RPMI8226 (cell line): ENCODE measurements at places on chromosomes 7 and 10.

DNA sequence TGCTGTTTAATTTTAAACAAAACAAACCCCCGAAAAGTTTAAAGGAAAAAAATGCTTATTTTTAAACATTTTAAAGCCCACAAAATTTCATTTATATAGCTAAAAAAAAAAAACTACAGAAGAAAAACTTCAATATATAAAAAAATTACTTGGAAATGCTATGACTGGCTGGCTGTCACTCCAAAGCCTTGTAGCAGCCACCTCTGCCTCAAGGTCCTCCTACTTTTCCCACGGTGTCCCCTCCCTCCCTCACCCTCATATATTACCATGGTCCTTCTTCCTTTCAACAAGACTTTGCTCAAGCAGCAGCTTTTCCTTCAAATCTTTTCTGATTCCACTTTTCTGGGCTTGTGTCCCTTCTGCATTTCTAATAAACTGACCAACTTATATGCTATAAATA is 122.0 kb downstream of the TPK1 start:
- no peak for DNase-seq

- DNase-seq, result no peak
Observed at GRCh38 chr10:10892290-10892875, 125.3 kb upstream of the CELF2 start.

DNA sequence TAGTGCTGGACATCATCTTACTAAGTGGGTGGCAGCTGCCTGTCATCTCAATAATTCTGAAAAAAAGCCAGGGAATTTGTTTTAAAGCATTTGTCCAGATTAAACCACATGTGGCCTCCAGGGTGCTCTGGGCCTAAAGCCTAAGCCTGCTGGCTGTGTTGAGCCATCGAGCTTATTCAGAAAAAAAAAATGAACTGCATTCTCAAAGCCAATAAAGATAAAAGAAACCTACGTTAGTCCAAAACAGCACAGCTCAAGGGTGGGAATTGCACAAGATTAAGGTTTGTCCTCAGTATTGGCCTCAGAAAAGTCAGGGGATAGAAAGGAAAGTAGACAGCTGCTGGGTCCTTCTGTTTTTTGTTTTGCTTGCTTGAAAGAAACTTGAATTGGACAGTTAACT is 22.6 kb upstream of the PRTFDC1 start:
- no peak for DNase-seq

DNA sequence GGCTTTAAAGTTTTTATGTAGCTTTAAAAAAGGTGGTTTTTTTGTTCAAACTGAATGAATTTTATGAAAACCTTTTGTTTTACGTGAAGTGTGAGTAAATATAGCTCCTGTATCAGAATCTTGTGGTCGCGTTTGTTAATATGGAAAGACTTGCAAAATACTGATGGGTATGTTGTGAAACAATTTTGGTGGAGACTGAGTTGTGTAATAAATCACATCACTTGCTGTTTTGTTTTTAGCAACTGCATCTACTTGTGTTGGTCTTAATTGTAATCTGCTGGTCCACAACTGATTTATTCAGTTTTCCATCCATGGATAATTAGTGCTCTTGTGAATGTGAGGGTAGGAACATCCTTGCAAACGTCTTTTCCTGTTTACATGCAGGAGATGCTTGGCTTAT is 10.5 kb downstream of the PLXDC2 start:
- DNase-seq, result no peak

DNA sequence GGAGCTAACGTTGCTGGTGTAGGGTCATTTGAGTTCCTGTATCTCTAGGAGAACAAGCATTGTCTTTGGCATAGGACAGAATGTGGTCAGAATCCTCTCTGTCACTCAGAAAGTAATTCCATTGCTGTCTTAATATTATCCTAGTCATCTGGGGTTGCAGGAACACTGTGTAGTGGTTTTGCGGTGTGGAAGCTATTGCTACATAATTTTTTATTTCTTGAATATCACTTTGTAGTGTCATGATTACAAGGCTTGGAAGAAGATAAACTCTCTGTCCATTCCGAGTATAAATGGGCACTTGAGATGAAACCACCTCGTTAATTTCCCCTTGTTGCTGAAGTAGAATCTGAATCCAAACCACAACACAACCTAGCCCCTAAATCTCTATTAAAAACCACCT is 919.2 kb downstream of the LRMDA start:
- DNase-seq, result no peak

DNA sequence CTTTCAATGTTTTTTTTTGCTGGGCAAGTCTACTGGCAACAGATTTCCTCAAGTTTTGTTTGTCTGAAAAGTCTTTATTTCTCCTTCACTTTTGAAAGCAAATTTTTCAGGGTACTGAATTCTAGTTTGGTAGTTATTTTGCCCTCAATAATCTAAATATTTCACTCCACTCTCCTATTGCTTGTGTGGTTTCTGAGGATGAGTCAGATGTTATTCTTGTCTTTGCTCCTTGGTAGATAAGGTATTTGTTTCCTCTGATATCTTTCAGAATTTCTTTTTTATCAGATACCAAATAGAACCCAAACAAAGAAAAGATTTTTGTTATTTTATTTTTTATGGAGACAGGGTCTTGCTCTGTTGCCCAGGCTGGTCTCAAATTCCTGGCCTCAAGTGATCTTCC is 99.2 kb upstream of the MALRD1 start:
- DNase-seq, result no peak

GRCh38 chr10:10078446-10078845 is 939.2 kb upstream of the CELF2 start:
- no peak for DNase-seq
